GM19239 (cell line): ENCODE measurements at places on chromosomes 7 and 10.

DNA sequence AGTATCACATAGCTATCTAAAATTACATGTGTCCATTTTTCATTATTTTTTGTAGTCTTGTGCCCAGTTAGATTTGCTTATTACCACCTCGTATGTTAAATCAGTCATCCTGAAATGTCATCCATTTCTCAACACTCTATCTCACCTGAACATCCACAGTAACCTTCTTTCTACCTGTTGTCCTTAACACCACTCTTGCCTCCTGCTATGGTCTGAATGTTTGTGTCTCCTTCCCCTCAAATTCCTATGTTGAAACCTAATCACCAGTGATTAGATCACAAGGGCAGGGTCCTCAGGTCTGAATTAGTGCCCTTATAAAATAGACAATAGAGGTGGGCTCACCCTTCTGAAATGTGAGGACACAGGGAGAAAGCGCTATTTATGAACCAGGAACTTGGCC lies 80.2 kb upstream of the ASAH2 start:
- DNase-seq, result no peak

GRCh38 chr7:133845005-133845404 lies 282.1 kb upstream of the LRGUK start:
- no peak for DNase-seq

DNA sequence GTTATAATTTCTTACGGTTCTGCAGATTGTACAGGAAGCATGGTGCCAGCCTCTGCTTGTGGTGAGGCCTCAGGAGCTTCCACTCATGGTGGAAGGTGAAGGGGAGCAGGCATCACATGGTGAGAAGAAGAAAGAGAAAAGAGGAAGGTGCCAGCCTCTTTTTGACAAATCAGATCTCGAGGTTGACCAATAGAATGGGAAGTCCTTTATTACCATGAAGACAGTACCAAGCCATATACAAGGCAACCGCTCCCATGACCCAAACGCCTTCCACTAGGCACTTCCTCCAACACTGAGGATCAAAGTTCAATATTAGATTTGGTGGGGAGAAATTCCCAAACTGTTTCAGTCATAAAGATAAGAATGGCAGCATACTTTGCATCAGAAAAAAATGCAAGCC lies 502.8 kb downstream of the GLRX3 start:
- no peak for DNase-seq

- DNase-seq, result no peak
Measured at GRCh38 chr7:132446666-132447278, 129.5 kb downstream of the PLXNA4 start.

DNA sequence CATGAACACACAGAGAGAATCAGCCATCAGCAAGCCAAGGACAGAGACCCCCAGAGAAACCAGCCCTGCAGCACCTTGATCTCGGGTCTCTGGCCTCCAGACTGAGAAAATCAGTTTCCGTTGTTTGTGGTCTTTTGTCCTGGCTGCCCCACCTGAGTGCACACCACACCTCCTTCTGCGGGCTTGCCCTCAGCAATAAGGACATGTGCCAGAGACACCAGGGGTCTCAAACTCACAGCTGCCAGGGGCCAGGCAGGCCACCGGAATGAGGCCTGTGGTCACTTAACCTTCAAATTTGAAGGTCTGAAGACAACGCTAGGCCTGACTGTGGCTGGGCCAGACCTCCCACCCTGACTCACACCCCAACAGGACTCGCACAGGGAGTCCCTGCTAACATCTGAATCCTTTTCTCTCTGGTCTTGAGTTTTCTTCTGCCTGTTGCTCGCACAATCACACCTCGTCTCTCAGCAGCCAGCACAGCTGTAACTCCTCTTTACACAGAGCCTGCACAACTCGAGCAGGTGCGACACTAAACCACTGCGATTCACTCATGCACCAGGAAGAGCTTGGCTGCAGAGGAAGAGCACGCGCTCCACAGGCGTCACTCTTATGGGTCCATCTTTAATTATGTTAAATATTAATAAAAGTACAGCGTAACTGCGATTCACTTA lies 86.2 kb downstream of the CHST15 start:
- DNase-seq, result no peak

DNA sequence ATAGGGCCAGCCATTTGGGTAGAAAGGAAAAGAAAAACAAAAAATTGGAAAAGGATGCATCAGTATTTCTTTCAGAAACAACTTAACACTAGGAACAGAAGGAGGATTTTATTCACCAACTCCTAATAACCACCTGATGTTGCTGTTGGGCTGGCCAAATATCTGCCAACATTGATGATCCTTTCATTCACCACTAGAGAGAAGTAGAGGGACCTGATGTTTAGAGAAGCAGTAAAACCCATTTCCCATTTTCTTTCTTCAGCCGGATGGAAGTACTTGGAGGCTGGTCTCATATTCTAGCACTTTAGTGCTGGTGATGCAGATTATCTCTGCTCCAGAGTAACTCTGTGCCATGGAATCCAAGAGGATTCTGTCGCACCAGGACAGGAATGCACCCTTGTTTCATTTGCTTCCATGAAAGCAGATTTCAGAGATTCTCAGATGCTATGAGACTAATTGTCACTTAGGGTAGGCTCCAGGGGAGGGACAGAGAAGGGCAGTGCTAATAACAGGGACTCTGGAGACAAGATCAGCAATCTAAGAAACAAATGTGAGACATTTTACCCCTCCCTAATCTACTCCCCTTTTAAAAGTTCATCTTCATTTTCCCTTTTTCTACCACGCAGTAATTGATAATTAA lies 3.1 kb downstream of the KLLN start:
- peak; percentile 17 for DNase-seq

- DNase-seq, result no peak
Measured at GRCh38 chr7:80218723-80219122, 84.1 kb downstream of the GNAI1 start.

DNA sequence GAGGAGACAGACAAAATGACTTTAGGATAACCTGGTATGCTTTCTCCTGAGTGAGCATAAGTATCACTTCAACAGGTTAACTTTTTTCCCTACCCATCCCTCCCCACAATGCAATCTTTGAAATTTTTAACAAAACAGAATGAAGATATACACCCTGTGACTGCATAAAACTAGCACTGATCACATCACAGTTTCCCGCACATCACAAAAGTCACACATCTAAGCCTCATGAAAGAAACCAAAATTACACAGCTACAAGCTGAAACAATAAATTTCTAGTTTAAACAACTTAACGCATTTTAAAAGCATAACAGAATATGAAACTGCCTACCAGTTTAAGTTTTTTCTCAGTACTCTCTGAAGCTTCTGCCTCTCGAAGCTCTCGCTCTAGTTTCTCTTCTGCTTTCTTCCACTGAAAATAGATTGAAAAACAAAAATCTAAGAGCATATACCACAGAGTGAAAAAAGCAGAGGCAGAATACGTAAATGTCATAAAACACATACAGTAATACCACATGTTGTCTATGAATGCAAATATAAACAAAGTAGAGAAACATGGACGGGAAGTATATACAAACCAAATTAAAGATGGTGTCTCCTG lies 18.1 kb downstream of the NOC3L start:
- DNase-seq, result peak; percentile 22

DNA sequence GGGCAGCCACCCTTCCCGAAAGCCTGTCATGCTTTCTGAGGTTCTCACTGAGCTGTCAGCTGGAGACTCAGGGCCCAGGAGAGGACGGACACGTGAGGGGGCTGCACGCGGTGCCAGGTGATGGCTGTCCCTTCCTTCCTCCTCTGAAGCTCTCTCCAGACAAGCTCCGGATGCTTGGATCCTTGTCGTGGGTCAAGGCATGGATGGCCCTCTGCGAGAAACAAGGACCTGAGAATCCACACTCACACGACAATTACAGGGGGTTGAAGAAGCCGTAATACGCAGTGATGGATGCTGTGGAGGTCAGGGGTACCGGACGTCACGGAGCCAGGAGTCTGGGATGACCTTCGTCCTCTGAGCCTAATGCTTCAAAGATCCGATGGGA lies 170.3 kb downstream of the USP6NL start:
- DNase-seq, result no peak

DNA sequence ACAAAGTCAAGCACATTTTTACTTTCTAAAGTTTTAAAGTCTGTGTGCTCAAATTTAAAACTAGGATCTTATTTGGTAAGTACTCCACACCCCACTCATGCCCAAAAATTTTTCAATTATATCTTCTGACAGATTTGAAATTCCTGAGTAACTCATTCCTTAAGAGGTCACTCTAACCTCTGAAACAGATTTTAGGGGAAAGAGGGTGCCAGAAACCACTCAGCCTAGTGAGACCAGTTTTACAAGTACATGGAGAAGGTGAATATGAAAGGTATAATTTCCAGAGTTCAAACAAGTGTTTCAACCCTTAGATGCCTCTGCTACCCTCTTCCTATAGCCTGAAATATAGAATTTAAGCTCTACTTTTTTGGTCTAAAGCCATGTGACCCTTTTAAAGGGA lies 79.2 kb downstream of the C7orf25 start:
- no peak for DNase-seq
